NCI-H1105 (cell line): ENCODE measurements at places on chromosomes 7 and 10.

DNA sequence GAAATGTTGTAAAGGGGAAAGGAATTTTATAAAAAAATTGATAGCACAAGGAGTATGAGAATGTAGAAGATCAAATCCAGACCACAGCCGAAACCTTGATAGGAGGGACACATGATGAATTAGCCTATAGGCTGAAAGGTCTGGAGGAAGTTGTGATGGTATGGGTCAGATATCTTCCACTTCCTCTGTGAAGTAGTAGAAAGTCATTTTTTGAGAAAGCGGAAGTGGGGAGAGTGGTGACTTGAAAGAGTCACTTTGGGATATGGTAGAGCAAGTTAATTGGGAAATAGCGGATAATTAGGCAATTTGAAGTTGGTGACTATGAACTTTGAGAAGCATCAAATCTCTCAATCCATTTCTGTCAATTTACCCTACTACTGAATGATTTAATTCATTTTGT, 99.4 kb downstream of the GRM8 start:
- no peak for DNase-seq

- no peak for DNase-seq
Observed at GRCh38 chr7:17247357-17247756, 51.1 kb upstream of the AHR start.

DNA sequence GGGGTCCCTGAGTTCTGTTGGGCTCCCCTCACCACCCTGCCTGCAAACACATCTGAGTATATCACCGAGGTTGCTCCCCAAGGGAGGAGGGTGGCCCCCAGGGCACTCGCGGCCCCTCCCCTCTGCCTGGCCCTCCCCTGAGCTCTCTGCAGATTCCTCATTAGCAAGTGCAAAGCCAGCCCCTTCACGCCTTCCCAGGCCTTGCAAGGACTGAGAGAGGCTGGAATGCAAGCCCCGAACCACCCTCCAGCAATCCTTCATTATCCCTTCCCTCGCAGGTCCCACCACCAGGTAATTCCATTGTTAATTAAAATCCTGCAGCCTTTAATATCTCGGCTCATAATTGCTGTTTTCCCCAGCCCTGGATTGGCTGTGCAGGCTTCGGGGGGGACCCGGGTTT, 35.3 kb upstream of the MYL10 start:
- no peak for DNase-seq

DNA sequence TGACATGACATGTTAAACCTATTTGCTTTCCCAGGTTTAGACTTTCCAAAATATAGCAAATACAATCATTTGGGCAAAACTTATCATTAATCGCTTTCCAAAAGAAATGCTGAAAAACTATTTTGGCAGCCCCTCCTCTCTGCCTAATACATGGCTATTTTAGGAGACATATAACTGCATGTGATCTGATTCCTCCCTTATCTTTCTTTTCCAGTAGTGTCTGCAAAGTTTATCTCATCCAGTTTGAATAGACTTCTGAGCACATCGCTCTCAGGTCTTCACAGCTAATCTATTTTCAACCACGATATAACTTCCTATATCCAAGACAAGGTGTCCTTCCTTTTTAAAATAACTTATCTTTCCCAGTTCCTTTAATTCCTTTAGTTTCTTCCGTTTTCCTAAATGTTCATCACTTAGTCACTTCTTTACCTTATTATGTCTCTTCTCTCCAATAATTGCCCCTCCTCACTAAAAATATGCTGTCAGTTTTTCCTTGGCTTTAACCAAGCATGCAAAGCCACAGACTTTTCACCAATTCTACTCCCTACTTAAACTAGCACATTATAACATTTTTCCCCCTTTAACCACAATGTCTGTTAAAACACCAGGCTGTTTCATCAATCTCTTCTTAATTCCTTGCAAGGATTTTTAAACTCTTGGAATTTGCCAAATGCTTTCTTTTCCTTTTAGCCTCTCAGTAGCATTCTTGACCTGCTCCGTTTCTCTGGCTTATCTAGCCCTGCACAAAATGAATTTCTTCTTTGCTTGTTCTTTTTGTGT, 24.4 kb downstream of the GNG11 start:
- DNase-seq: no peak

GRCh38 chr10:52778511-52779392, 6.2 kb upstream of the MBL2 start:
- no peak for DNase-seq

- no peak for DNase-seq
Observed at GRCh38 chr7:30845426-30846135, 66.1 kb upstream of the AQP1 start.
